ENCODE measurements at places on chromosomes 2 and 18.

DNA sequence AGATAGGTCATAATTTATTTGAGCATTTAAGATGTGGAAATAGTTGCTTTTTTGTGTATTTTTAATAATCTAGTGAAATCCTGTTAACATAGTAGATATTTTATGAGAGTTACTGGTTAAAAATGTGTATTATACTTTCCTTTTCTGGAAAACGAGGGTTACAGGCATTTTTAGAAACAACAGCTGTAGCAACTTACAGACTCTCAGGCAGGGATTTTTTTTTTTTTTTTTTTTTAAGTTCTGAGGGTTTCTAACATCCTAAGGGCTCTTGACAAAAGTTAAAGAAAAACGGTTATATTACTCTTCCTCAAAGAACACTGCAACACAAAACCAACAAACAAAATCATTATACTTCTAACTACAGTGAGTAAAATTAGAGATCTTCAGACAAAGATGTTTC is 205.9 kb downstream of the ACKR3 start:
- no peak for DNase-seq

DNA sequence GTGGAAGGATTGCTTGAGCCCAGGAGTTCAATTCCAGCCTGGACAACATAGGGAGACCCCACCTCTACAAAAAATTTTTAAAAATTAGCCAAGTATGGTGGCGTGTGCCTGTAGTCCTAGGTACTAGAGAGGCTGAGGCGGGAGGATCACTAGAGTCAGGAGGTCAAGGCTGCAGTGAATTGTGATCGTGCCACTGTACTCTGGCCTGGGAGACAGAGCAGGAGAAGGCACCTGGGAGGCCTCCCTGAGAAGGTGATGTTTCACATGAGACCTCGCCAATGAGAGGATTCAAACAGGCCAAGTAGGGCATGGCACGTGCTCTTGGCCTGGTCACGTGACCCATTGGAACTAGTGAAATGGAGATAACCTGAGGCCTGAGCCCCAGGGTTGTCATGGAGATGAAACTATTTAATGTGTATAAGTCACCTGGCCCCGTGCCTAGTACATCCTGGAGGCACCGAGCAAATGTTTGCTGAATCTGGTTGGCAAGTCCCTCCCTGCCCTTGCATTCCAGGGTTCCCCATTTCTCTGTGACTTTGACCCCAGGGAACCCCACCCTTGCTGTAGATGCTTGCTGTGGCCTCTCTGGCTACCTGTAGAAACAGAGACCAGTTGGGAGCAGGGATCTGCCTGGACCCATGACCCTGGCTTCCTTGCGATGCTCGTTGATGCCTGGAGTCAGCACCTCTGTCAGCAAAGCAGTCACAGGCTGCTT is 26.1 kb upstream of the ROCK2 start:
- DNase-seq = no peak

GRCh38 chr18:55221622-55222021 is 262.4 kb upstream of the CCDC68 start:
- DNase-seq = no peak

DNA sequence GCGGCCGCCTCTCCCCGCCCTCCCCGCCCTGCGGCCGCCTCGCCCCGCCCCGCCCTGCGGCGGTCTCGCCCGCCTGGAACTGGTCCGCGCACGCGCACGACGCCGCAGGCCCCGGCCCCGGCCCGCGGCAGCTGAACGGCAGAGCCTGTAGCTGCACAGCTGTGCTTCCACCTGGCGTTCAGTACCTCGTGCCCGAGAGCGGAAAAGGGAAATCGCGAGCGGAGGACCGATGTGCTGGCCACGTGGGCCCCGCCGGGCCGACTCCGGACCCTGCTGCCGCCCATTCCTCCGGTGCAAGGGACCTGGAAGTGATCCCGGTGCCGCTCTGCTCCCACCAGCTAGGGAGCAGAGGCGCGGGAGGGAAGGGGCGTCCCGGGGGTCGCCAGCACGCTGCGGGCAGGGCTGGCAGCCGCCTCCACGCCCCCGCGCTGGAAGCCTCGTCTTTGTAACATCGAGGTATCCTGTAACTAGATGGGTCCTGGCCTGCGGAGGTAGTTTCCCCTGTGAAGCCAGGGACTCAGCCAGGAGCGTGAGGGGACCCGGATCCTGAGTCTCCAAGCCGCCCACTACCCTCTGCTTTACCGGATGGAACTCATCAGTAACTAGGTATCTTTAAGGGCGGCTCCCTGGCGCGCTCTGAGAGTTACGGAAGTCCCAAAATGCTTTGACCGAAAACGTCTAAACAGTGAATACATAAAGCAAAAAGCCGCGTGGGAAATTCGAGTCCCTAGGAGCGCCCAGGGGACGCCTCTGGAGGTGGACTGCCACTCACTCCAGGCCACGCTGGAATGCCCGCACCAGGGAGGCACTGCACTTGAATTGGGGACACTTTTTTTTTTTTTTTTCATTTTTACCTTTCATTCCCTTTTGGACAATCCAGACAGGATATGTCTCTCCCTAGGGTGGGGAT is 704 bp upstream of the ODC1 start:
- peak; percentile 75 for DNase-seq

GRCh38 chr2:215949991-215950404 is 63.4 kb downstream of the MREG start:
- DNase-seq = no peak

DNA sequence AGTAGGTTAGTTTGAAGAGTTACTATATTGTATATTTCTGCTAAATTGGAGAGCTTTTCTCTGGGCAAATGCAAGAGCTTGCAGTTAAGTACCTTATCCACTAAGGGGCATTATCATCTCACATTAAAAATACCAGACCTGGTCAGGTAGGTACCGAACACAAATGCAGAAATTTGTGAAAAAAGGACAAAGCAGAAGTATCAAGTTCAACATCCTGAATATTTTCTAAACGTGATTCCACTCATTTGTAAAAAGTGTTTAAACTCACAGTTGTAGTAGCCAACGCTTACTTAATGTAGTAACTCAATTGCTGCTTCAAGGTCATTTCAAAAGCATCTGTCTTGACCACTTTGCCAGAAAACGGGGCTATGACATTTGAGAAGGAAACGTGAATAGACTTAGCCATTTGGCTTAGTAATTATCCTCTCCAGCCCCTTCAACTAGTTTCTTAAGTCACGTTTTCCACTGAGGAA is 52.1 kb downstream of the CYRIA start:
- DNase-seq = no peak

DNA sequence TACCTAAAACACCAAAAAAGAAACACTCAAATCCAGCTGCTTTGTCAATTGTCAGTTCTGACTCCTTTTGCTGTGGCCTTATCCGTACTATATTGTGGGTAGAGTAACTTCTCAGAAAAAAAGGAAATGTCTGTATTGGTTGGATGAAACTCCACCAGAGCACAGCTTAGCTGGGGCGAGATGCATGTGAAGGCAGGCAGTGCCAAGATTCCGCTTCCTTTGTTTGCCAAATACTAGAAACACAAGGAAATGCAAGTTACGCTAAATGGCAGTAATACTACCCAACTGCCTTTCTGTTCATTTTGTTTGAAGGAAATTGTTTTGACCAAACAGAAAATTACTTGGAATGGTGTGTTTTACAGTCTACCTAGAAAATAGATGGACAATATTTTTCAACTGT is 10.0 kb downstream of the KLF11 start:
- DNase-seq = no peak

DNA sequence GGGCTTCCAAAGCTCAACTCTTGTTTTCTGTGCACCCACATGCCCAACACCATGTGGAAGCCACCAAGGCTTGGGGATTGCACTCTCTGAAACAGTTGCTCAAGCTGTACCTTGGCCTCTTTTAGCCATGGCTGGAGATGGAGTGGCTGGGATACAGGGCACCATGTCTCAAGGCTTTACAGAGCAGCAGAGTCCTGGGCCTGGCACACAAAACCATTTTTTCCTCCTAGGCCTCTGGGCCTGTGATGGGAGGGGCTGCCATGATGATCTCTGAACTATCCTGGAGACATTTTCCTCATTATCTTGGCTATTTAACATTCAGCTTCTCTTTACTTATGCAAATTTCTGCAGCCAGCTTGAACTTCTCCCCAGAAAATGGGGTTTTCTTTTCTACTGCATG is 179.7 kb upstream of the LRP1B start:
- DNase-seq = no peak

- no peak for DNase-seq
These were observed 219.4 kb downstream of the TMEM163 start for GRCh38 chr2:134499307-134499926.

DNA sequence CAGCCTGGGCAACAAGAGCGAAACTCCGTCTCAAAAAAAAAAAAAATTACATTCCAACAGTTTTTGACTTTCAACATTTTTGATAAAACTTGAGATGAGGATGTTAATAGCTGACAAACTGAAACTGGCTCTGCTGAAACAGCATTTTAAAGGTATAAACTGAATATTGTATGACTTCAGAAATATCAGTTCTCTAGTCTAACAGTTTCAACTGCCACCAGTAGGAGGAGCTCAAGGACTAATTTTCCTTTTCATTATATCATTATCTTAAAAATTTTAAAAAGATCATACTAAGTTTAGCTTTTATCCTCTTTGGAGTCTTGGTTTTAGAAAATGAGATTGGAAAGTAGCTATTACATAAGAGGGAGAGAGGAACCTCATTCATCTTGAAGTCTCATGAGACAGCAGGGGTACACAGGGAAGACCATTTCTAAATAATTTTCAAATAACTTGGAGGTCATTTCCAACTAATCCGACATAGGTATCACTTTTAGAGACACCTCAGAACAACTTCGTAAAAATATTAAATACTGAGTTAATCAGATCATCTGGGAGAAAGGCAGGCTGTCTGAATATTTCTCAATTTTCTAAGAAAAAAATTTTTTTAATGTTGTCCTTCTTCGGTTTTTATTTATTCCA is 37.6 kb upstream of the MCM6 start:
- DNase-seq = no peak

GRCh38 chr18:61651880-61652268 is 240.9 kb downstream of the RNF152 start:
- DNase-seq = no peak

- no peak for DNase-seq
These were observed 45.0 kb upstream of the PCBP1 start for GRCh38 chr2:70042246-70042645.

DNA sequence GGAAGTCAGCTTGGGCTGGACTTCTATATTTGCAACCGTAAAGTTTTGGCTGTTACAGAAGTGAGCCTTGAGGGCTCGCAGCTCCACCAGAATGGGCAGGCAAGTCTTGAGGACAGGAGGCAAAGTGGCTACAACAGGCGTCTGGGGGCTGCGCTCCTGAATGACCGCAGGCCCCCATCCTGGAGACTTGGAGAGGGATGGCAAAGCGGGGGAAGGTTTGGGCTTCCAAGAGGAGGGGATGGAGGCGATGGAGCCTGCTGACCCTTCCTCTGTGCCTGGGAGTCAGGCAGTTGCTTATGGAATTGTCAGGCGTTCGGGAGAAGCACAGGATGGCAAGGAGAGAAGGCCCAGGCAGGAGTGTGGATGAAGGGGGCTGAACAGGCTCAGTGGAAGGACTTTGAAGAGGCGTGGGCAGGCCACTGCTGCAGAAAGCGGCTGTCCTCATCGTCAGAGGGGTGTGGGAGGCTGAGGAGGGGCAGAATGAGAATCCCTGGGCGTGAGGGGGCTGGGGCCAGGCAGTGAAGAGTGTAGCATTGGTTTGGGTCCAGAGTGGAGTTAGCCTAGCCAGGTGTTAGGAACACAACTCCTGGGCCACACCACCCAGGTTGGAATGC is 72.3 kb downstream of the INHBB start:
- DNase-seq = no peak

DNA sequence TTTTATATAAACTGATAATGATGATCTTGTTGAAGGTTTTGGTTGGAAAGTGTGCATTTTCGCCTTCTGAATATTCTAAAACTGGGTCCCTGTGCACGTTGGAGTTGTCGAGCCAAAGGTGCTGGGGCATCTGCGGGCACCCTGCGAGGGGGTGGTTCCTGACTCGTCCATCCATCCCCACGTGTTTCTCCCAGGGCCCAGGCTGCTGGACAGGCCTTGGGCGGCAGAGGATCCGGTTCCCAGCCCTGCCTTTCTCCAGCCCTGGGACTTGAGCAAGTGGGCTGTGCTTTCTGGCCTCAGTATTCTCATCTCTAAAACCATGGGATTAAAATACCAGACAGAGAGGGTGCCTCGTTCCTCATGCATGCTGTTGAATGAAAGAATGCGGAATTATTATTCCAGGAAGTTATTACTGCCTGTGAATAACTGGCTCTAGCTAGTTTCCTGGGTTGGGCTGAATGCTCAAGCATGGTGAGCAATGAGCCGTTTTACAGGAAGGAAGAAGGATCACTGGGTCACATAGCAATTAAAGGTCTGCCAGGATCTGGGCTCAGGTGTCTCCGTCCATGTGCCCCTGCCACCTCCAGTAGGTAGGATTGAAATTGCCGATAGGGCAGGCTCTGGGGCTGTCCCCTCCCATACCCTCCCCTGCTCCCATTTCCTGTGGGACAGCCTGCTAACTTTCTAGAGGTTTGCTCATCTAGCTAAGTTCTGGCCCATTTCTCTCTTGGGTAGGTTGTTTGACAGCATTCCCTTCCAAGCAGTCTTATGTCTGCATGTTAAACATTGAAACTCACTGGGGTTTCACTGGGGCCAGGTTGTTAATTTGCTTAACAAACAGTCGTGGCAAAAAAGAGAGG is 77.2 kb upstream of the HS6ST1 start:
- no peak for DNase-seq

GRCh38 chr2:33130054-33130447 is 183.3 kb downstream of the LTBP1 start:
- no peak for DNase-seq

GRCh38 chr2:120253021-120253882 is 600 bp downstream of the RALB start:
- DNase-seq = no peak

DNA sequence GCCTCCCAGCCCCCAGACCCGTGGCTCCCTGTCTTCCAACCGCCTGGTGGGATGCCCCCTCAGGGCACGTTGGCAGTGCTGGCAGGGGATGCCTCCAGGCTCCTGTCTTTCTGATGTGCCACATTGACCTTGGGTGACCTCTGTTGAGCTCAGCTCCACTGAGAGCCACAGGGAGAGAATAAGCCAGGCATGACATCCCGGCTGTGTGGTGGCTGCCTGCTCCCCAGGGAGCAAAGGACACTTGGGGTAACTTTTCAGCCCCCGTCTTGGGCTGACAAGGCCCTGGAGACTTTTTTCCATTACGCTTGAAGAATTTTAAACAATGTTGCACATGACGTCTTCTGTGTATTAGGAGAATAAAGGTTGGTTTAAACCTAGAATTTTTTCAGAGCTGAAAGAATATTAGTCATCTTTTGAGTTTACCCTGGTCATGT is 246.0 kb downstream of the TSN start:
- no peak for DNase-seq

All from activated CD8-positive, alpha-beta memory T cell treated with anti-CD3 and anti-CD28 coated beads for 1 hour (primary cell).